ENCODE measurements at places on chromosomes 13 and 19.

GRCh38 chr13:21733475-21734263 lies 62.8 kb downstream of the FGF9 start:
- DNase-seq = no peak

- DNase-seq = no peak
Observed at GRCh38 chr13:66558506-66558905, 671.6 kb downstream of the PCDH9 start.

GRCh38 chr13:42327725-42328124 lies 55.8 kb downstream of the AKAP11 start:
- no peak for DNase-seq

GRCh38 chr13:111924678-111925075 lies 142.3 kb upstream of the SOX1 start:
- no peak for DNase-seq

- no peak for DNase-seq
Observed at GRCh38 chr13:51833980-51834379, 11.0 kb downstream of the TMEM272 start.

DNA sequence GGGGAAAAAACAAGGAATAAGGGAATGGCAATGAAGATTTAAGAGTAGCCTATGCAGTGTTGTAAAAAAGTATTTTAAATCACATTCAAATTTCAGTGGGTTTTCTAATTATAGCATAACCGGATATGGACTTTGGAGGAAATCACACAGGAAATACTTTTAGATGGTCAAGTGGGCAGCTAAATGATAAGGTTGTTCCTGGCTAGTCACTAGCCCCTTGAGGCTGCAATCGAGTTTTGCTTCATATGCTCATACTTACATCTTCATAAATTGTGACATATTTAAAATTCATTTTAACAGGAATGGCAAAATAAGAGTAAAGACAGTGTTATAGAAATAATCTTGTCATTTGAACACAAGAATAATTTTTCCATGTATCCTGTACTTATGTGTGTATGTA lies 88.9 kb downstream of the WDFY2 start:
- no peak for DNase-seq

- DNase-seq = no peak
Observed at GRCh38 chr13:21453387-21454081, 5.6 kb downstream of the ZDHHC20 start.

DNA sequence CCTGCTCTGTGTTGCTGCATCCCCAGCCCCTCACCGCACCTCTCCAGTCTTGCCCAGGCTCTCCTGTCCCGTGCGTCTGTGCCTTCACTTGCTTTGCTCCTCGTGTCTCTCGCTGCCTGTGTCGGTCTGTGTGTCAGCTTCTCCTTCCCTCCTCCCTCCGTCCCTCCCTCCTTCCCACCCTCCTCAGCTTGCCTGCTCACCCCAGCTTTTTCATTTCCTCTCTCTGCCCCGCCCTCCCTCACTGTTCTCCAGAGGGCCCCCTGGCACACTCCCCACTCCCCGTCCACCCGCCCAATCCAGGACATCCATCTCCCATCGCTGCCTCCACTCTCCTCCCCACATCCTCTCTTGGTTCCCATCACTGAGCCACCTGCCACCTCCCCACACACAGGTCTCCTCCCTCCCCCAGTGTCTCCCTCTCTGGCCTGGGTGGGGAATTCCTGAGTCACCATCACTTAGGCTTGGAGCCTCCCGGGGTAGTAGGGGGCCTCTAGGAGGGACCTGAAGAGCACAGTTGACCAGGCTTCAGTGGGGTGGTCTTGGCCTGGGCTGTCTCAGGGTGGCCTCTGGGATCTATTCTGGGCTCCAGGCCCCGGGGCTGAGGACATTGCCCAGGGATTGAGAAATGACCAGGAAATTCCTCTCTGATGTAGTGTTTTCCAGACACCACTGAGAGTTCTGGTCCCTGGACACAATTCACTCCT lies at the start of gene PTGIR:
TSS of gene PTGIR (minus strand) at position 132 of the 704 bp plus-strand sequence. CDS start 864 bp downstream, outside the sequence.
- DNase-seq = no peak

- no peak for DNase-seq
Observed at GRCh38 chr13:29847501-29847983, 2.9 kb downstream of the UBL3 start.

- DNase-seq = no peak
Observed at GRCh38 chr13:67063036-67063435, 167.1 kb downstream of the PCDH9 start.

- no peak for DNase-seq
Observed at GRCh38 chr19:38033658-38034491, 126.9 kb downstream of the SIPA1L3 start.

DNA sequence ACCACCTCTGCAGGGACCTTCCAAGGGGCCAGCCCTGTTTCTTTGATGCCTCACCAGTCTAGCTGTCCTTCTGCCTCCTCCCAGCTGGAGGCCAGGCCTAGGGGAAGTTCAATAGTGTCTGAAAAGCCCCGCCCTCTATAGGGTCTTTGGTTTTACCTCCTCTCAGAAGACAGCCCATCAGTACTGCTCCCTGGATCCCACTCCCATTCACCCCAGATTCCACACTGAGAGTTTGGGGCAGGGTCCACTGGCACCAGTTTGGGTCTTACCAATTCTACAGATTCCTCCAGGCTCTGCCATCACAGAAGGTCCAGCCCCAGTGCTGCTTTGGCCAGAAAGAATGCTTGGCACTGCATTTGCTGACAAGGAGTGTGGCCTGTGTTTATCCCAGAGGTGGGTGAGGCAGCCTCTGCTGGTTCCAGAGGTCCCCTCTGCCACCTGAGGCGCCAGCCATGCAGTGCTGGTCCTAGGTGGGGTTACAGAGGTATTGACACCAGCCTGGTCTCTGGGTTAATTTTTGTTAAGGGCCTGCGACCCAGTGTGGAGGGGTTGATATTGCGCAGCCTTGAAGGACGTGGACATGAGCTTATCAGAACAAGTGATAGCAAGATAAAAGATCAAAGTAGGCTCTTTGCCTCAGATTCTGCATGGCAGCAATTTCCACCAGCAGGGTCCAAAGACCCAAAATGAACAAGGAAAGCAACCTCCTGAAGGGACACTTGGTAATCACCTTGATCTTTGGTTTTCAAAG lies 41.4 kb upstream of the IGSF23 start:
- DNase-seq = no peak

- DNase-seq = peak; percentile 16
Observed at GRCh38 chr19:11578258-11579142, 1.1 kb upstream of the ACP5 start.

GRCh38 chr19:13979244-13979615 lies 26.9 kb downstream of the RFX1 start:
- no peak for DNase-seq

DNA sequence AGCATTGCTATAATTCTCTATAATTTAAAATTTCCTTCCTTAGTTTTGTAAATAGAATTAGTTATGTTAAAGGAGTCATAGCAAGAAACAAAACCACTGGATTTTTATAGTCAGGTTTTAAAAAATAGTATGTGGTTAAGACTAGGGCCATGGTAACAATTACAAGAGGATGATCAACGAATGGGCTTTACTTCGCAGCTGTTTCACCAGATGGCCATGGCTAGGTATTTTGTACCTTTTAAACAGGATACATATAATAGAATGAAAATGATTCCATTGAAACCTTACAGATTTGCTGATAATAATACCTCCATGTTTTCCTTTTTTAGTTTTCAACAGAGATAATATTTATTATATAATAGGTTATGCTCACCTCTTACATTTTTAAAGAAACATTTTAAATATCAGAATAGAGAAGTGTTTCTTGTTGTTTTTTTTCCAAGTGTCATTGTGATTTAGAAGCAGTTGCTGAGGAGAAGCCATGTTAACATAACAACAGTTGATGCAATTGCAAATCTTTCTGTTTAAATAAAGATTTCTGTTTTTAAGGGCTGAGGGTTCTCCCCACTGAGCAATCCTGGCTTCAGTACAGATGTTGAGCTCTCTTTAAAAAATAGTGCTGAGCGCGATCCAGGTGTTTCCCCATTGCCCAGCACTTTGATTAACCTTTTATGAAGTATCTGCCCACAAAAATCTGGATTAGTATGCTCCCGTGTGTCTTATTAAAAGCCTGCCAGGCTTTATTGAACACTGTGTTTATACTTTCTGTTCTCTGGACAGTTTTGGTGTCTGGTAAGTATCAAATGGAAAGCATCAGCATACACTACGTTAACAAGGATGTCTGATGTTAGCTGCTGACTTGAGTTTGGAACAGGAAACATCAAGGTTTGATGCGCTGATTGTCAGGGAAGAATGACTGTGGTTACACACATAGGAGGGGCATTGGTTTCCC lies 205.3 kb downstream of the HS6ST3 start:
- no peak for DNase-seq

- no peak for DNase-seq
Observed at GRCh38 chr13:40190641-40191100, 475.8 kb downstream of the FOXO1 start.

DNA sequence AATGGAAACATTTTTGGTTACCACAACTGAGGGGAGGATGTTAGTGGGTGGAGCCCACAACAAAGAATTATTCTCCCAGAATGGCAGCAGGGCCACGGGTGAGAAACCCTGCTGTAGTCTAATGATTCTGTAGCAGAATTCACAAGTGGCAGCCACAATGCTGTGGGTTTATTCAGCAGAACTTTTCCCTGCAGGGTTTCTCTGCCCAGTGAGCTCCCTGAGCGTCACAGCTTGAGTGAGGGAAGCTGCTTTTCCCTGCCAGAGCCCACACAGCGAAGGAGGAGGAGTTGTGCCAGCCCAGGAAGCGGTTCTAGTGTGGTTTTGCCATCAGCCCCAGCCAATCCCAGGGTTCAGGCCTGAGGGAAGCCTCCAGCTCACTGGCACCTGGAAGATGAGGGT lies 4.4 kb downstream of the ATP12A start:
- no peak for DNase-seq

GRCh38 chr19:45253396-45254027 lies 2.4 kb downstream of the MARK4 start:
- no peak for DNase-seq

- no peak for DNase-seq
Observed at GRCh38 chr13:28100150-28101121, at the start of gene FLT3. Gene FLT3 (minus strand): TSS chr13:28100576. CDS start chr13:28100510, 66 bp downstream.

DNA sequence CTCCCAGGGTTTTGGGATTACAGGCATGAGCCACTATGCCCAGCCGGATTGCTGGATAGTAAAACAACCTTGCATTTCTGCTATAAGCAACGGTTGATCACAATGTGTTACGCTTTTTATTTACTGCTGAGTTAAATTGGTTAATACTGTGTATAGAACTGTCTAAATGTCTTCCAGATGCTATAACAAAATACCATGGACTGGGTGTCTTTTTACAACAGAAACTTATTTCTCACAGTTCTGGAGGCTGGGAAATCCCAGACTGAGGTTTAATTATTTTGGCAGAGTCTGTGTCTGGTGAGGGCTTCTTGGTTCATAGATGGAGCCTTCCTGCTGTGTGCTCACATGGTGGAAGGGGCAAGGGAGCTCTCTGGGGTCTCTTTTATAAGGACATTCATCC lies 65.5 kb downstream of the ING1 start:
- DNase-seq = no peak

DNA sequence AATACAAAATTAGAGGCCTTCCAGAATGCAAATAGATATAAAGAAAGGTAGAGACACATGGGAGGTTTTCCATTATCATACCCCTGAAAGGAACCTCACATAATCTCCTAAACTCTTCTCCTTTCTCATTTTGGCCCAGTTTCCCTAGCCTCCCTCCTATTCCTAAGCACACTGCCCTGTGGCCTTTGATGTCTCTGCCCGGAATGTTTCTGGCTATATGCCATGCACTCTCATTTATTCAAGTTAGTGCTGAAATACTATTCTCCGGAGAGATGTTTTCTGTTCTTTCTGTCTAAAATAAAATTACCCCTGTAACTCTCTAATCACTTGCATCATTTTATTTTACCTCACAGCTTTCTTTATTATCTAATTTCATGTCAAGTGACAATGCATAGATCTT lies 1287.7 kb downstream of the SLITRK5 start:
- DNase-seq = no peak

- no peak for DNase-seq
Observed at GRCh38 chr13:40192452-40192851, 474.0 kb downstream of the FOXO1 start.

- no peak for DNase-seq
Observed at GRCh38 chr19:2847507-2847906, 6.2 kb downstream of the ZNF555 start.

DNA sequence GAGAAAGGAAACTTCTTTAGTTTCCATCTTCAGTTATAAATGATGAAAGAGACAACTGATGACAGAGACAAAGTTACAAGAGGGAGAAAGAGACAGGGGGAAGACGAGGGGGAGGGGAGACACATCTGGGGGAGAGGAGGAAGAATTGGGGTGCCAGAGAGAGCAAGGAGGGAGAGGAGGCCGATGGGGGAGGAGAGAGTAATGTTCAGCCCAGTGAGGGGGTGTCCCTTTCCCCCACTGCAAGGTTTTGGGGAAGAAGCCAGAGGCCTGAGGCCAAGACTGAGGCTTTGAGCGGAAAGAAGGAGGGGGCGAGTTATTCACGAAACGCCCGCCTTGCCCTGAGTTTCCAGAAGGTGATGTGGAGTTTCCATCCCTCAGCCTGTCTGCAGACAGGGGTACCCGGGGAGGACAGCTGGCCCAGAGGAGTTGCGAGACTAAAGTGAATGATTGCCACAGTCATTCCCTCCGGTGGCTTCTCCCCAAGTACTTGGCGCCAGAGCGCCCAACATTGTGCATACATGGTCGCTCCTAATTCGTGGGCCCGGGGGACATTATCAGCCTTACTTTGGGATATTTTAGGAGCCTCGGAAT lies 558 bp upstream of the PPAN start:
- no peak for DNase-seq

GRCh38 chr19:30224689-30225606 lies 147.2 kb upstream of the ZNF536 start:
- DNase-seq = no peak

GRCh38 chr19:53088091-53088490 lies 15.1 kb downstream of the ZNF160 start:
- no peak for DNase-seq

- DNase-seq = no peak
Observed at GRCh38 chr19:372306-372890, 27.8 kb upstream of the MIER2 start.

- no peak for DNase-seq
Observed at GRCh38 chr13:80477661-80478443, 136.9 kb upstream of the SPRY2 start.
